ENCODE measurements at places on chromosomes 5 and 9.

DNA sequence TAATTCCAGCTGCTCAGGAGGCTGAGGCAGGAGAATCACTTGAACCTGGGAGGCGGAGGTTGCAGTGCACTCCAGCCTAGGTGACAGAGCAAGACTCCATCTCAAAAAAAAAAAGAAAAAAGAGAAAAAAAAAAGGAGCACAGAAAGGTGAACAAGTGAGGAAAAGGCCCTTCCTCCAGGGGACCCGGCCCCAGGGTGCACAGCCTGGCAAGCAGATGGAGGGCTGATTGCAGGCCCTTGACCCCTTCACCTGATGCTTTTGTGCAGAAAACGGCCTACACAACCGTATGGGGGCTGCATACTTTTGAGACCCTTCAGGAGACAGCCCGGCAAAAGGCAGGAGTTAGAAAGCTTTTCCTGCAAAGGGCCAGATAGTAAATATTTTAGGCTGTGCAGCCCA is 33.9 kb downstream of the HRH2 start:
- no peak for DNase-seq

DNA sequence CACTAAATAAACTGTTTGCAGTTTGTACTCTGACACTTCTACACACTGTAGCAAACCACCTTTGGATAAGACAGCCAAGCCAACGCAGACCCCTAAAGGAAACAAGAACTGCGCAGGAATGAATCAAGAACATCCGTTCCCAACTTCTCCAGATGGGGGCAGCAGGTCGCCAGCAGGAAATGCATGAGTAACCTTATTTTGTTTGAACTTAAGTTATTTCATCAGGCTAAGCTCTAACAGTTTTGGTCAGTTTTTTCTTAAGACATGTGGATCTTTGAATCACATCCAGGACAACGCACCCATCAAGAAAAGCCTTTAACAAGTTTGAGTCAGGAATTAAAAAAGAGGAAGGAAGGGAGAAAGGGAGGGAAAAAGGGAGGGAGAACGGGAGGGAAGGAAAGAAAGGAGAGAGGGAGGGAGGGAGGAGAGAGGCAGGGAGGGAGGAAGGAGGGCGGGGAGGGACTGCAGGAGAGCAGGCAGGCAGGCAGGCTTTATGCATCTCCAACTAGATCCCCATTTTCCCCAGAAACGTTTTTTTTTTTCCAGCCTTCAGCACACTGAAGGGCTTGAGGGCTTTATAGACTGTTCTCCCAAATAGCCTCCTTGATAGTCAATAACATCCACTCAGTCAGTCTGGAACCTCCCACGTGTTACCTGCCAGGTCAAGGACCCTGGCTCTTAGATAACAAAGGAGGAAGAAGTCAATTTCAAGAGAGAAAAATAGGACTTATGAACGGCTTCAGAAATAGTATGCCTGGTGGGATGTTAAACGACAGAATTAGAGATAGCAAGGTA is 22.2 kb downstream of the BHMT start:
- peak; percentile 74 for DNase-seq

DNA sequence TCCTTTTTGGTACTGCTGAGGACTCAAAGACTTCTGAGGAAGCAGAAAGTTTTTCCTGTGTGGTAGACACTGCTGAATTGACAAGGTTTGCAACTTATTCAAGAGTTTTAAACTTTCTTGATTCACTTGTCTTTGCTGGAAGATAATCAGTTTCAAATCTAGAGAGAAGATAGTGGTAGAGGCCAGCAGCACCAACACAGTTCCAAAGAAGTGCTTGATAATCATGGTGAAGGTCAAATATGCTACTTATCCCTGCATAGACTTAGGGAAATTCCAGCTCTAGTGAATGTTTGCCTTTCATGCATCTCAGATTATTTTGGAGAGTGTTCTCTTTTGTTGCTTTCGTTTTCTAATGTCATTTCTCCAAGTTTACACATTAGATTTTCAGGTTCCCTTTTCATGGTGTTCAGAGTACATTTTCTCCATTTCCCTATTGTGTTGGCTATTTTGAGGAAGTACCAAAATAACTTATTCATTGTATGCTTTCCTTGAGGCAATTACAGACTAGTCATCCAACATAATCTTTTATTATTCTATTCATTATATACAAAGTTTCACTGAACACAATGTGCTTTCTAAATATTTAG is 550 bp downstream of the IFNE start:
- no peak for DNase-seq

GRCh38 chr9:137707361-137707760 is 88.6 kb downstream of the EHMT1 start:
- no peak for DNase-seq

GRCh38 chr5:139952574-139952973 is 90.5 kb downstream of the NRG2 start:
- DNase-seq: no peak

DNA sequence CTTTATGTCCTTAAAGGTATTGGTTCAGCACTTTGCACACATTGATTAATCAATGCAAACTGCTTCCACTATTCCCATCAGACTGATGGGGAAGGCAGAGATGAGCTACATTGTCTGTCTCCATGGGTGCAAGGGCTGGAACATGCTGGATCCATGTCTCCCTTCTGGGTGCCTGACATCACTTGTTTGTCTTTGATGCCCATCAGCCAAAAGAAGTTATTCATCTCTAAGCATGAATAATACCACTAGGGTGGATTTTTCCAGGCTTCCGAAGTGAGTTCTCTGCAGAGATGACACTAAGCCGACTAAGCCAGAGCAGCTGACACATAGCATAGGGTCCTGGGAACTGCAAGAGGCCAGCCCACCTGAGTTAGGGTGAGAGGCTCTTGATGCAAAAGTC is 8.7 kb downstream of the FGF1 start:
- DNase-seq: no peak

- no peak for DNase-seq
These were observed 274.6 kb downstream of the ARHGEF28 start for GRCh38 chr5:73900566-73900965.

GRCh38 chr9:120388003-120388855 is 191.7 kb downstream of the CDK5RAP2 start:
- no peak for DNase-seq

- DNase-seq: no peak
These were observed 29.8 kb downstream of the ANKS6 start for GRCh38 chr9:98766586-98766985.

- no peak for DNase-seq
These were observed 64.8 kb downstream of the NUP214 start for GRCh38 chr9:131190191-131190590.

- DNase-seq: no peak
These were observed 72.3 kb downstream of the C9orf153 start for GRCh38 chr9:86187121-86187520.

DNA sequence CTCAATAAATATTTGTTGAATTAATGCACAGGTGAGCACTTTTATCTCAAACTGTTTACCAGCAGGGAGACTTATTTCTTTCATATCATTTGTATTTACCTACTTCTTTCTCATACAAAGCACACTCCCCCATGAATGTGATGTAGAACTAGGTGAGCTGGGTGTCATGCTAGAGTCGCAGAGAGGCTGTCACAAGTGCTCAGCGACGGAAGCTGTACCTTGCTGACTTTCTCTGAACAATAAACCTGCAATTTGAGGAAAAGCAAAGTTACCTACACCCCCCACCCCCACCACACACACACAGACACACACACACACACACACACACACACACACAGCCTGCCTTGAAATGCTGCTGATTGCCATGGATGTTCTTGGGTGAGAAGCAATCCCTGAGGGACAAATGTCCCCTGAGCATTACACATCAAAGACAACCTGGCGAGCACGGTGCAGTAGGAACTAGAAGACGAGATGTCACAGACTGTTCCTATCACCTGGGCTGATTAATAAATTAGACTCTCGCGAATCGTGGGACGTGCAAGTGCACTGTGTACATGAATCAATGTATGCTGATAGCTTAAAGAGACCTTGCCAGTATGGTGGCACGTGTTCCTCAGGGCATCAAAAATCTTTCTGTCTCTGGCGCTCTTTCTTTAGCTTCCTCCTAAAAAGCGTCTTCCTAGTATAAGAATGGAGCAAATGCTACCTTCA is 66.1 kb downstream of the BRINP1 start:
- DNase-seq: no peak

- DNase-seq: no peak
These were observed 49.5 kb upstream of the ALDH1B1 start for GRCh38 chr9:38343037-38343436.

- no peak for DNase-seq
These were observed 4.5 kb downstream of the NOXA1 start for GRCh38 chr9:137427454-137428310.

GRCh38 chr9:119877306-119877705 is 508.1 kb upstream of the BRINP1 start:
- DNase-seq: no peak

GRCh38 chr5:132055808-132056609 is 4.4 kb upstream of the IL3 start:
- no peak for DNase-seq

DNA sequence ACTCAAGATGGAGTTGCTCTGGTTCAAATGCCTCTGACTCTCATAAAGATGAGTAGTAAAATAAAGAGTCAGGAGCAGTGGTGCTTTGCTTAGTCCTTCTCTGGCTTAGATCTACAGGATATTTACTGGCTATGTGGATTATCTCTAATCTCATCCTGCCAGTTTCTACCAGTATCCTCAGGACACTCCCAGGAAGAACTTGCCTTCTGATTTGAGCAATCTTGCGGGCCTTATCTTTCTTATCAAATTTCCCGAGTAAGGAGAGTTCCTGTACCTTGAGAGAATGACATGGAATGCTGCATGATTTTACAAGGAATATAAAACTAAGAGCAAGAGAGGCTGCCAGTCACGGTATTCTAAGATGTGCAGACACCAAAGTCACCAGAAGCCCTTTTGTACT is 364.0 kb downstream of the ARHGEF28 start:
- no peak for DNase-seq

GRCh38 chr5:159338118-159338517 is 7.8 kb upstream of the IL12B start:
- DNase-seq: no peak

DNA sequence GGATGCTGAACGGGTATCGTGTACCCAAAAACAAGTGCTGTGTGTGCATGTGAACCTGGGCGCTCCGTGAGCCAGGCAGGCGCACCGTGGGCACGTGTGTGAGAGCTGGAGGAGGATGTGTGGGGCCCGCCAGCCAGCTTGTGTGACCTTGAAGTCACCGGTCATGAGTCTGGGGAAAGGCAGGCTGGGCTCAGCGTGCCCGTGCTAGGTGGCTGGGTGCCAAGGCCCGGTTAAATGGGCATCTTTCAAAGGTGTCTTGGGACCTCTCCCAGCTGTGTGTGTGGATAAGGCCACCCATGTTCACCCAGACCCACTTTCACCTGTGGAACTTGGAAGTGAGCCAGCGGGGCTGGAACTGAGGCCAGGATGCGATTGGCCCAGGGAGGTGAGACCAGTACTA is 3.4 kb downstream of the KCNT1 start:
- DNase-seq: no peak

GRCh38 chr9:135612981-135613910 is 26.1 kb downstream of the GLT6D1 start:
- DNase-seq: no peak

GRCh38 chr5:54081415-54081814 is 229.0 kb downstream of the ARL15 start:
- no peak for DNase-seq

DNA sequence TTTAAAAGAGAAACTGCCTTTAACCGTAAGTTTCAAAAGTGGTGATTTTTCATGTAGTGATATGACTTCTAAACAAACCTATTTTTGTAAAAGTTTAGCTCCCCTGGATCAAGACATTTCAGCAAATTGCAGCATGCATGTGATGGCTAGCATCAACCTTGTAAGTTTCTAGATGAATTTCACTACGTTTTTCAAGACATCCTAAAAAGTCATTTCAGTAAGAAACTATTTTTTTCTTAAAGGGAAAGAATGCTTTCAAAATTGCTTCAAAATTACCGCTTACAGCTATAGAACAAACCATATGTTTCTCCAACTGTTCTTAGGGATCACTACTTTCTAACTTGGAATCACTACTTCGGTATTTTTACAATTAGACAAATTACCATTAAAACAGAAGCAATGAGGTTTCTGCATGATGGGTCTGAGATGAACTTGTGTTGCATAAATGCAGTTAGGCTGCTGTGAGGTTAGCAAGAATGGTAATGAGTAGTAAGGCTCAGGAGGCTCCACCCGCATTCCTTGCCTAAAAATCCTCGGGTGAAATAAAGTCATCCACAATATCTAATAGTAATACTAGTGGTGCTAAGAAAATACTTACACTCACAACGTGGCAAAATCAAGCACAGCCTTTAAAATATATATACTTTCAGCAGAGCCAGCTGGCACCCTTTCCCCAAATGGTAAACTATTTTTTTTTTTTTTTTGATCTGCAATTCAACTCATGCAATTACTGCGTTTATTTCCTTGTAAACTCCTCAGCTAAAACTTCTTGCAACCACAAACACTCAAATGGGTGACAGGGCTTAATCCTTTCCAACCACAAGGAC is 53.8 kb downstream of the CDC14B start:
- no peak for DNase-seq

- DNase-seq: no peak
These were observed 171.2 kb downstream of the TMEM167A start for GRCh38 chr5:82905986-82906385.

DNA sequence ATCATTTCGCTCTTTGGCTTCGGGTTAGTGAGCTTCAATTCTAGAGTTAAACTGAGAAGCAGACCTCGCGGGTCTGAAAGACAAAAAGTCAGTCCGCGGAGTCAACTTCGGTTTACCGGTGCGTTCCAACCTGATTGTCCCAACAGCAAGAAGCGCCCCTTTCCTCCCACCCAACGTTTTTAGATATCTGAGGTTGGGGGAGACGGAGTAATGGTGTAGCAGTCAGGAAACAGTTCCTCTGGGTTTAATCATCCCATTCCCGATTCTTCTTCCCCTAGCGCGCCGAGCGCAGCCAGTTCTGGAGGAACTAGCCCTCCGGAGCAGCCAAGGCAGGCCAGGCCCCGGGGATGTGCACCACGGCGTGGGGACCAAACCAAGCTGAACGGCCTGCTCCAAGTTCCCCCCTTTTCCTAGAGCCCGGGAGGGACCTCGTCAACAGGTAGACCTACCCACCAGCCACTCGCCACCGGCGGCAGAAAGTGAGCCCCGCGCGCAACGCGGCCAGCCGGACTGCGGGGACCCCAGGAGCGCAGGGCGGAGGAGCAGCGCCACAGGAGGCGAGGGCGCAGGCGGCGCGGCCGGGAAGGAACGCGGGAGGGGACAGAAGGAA is 622 bp upstream of the ISL1 start:
- no peak for DNase-seq

- DNase-seq: no peak
These were observed 2.0 kb downstream of the ADAMTS13 start for GRCh38 chr9:133424187-133424586.

DNA sequence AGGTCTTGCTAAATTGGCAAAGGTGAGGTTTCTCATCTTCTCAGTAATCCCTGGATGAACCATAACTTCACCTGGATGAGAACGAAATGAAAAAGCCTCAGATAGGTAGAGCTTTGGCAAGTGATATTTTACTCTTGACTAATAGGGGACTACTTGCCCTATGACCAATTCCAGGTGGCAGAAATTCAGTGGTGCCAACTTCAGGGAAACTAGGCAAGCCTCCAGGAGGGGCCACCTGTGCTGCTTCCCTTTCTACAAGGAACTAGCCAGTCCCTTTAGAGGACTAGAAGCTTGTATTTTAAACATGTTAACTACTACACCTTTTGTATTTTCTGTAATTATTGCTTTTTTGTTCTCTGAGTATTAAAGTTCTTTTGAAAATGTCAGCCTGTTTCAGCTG is 169.0 kb upstream of the GRIA1 start:
- DNase-seq: no peak

- no peak for DNase-seq
These were observed 11.8 kb downstream of the LMX1B start for GRCh38 chr9:126625329-126626126.

Data from HCT116 (cell line).